ENCODE measurements at places on chromosomes 1 and 21. TPM values are rescaled to one million over a fixed set of nuclear protein-coding genes. Genes with fewer than 3 reads are reported as not detected.

PKLR gene
- 2.5 TPM for total RNA-seq

S100A12 gene
- not detected for total RNA-seq

DNA sequence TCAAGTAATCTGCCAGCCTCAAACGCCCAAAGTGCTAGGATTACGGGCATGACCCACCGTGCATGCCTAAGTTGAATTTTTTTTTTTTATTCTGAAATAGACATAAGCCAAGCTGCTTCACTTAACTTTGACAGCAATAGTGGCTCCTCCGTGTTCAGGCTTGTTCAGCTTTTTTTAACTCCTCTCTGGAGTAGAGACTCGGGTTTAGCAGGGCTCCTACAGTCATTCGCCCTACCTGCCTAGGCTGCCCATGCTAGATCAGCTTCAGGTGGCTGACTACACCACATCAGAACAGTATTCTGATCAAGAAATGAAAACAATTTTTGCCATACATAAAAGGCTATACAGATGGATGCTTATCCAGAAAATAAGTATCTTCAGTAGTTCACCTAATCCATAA lies 14.7 kb downstream of the ARID4B start:
- H3K27me3 ChIP-seq, result no peaks in the 10 kb centered on the region
- H3K4me3 ChIP-seq, result no peak overlapping the region
- H3K36me3 ChIP-seq, result peaks cover 1% of the 10 kb centered on the region
- no peak for DNase-seq
- no peak overlapping the region for H3K27ac ChIP-seq
- H3K4me1 ChIP-seq, result peaks cover 42% of the 10 kb centered on the region

- no peaks in the 10 kb centered on the region for H3K27me3 ChIP-seq
- H3K4me3 ChIP-seq, result no peak overlapping the region
- H3K36me3 ChIP-seq, result no peaks in the 10 kb centered on the region
- H3K27ac ChIP-seq, result no peak overlapping the region
- H3K4me1 ChIP-seq, result no peaks in the 10 kb centered on the region
Measured at GRCh38 chr1:164054331-164054730, 504.7 kb upstream of the PBX1 start.

DNA sequence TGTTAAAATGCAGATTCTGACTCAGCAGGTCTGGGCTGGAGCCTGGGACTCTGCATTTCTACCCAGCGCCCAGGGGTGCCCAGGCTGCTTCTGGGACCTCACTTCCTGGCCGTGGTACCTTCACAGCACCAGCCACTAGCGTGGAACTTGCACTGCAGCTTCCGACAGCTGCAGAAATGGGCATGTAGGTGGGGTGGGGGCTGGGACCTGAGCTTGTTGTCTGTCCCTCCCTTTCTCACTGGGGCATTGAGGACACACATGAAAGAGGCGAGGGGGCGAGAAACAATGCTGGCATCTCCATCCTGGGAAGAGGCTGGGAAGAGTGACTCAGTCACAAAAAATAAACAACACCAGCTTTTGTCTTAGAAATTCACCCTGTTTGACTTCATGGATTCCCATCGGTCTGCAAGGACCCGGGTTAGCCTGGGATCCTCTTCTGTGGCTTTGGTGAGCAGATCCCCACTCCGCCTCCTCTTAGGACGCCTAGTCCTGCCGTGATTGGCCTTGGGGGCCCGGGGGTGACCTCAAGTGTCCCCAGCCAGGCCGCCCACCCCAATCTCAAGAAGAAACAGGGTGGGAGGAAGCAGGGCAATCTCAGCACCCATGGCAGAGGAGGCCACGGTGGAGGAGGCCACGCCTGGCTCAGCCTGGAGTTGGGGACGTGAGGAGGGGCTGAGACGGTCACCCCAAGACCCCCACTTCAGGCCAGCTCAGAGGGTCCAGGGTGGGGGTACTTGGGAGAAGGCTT lies 29.9 kb upstream of the POFUT2 start:
- H3K36me3 ChIP-seq, result no peaks in the 10 kb centered on the region
- H3K27ac ChIP-seq, result peak overlapping the region; percentile 63
- DNase-seq, result no peak
- H3K4me3 ChIP-seq, result no peak overlapping the region

DNA sequence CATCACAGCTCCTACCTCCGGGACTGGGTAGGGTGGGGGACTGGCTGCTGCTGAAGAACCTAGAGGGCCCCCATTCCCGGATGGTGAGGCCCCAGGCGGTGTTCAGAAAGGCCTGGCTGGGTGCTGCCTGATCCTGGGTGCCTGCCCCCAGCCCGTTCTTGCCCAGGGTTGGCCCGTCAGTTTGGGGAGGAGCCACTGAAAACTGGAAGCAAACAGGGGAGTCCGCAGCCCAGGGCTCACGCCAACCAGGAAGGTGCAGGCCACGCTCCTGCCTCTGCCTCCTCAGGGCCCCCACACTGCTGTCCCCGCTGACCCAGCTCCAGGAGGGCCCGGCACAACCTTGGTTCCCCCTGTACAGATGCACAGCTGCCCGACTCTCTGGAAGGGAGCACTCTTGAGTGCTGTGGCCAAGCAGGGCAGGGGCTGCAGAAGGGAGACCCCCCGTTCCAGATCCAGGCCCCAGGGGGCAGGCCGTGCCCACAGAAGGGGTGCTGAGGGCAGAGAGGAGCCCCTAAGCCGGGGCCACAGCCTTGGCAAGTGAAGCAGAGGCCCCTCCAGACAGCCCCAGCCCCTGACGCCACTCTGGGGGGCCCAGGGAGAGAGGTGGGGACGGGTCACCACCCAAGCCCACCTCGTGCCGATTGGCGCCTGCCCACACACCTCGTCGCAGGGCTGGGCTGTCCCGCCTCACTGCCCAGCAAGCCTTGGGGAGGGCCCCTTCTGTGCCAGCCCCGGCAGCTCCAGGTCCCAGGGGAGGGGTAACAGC lies 5.5 kb downstream of the C1QTNF12 start:
- H3K27me3 ChIP-seq, result peaks cover 16% of the 10 kb centered on the region
- H3K27ac ChIP-seq, result no peak overlapping the region
- DNase-seq, result no peak

DNA sequence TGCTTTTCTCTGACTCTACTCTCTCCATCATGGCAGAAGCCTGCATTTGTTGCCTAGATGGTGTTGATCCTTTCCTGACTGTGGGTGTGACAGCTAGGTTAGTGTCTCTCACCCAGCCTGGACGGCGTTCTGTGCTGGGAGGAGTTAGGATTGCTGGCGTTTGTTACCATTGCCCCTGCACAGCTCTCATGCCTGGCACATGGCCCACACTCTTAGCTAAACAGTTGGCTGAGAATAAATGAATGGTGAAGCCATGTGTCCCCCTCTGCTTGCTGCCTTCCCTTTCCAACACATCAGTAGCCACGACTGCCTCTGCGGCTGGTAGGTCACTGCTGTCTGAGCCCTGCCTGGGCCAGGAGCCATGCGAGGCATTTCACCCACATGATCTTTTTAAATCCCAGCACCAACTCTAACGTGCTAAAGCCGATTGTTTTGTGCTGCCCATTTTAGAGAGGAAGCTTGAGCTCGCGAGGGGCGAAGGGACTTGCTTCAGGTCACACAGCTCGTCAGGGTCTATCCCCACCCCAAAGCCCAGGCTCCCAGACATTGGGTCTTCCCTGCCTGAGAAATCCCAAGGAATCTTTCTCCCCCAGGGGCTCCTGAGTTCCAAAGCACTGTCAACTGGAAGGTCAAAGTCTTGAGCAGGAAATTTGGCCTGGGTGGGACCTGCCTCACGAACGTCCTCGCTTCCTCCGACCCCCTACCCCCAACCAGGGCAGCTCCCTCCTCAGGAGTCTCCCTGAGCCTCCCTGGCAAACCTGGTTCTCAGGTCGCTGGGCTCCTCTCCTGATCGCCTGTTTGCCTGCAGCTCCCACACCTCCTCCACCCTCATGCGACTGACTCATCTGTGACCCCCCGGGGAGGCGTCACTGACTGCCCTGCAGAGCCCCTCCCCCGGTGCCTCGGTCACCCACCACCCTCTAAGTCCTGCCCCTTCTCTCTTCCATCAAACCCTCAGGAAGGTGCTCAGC lies 271.7 kb upstream of the C1orf174 start:
- H3K4me3 ChIP-seq, result no peak overlapping the region
- DNase-seq, result peak; percentile 67
- H3K4me1 ChIP-seq, result no peaks in the 10 kb centered on the region
- H3K36me3 ChIP-seq, result no peaks in the 10 kb centered on the region

Data from suprapubic skin (tissue), 4 donors.